ENCODE measurements at places on chromosomes 5 and 9.

DNA sequence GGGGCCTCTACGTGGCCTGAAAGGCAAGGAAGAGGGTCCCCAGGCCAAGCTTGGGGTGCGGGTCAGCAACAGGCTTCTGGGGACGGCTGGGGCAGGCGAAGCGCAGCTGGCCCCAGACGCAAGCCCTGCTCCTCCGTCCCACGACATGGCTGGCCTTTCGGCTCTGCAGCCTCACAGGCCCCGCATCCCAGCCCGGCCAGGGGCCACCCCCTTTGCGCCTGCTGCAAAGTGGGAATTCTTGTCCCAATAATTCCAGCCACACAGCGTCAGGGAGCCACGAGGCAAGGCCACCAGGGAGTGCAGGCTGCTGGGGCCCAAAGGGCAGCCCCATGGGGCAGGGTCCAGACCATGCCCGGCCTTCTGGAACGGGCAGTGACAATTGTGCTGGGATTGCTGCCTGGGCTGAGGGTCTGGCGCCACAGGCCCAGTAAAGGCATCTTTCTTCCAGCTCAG, 1.1 kb upstream of the ENTPD2 start:
- no peak for DNase-seq

GRCh38 chr9:137461663-137462395, 2.7 kb upstream of the NSMF start:
- DNase-seq: peak; percentile 72

DNA sequence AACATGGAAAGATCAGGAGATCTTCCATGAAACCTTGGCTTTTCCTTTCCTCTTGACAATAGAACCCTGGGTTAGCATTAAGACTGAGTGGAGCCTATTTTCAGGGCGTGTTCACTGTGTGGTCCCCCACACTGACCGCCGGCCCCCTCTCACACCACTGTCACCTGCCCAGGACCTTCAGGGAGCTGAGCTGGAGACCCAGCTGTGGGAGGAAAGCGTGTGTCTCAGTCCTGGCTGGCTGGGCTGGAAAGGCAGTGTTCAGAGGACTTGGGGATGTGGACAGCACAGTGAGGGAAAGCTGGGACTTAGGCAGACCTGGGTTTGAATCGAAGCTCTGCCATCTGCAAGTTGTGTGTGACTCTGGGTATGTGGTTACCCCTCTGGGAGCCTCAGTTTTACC, 268.1 kb downstream of the NSG2 start:
- no peak for DNase-seq

GRCh38 chr9:119368681-119369581, at the start of gene BRINP1:
Gene BRINP1 (minus strand): TSS chr9:119369435. CDS start chr9:119313355, 56,080 bp downstream.
- DNase-seq: no peak

DNA sequence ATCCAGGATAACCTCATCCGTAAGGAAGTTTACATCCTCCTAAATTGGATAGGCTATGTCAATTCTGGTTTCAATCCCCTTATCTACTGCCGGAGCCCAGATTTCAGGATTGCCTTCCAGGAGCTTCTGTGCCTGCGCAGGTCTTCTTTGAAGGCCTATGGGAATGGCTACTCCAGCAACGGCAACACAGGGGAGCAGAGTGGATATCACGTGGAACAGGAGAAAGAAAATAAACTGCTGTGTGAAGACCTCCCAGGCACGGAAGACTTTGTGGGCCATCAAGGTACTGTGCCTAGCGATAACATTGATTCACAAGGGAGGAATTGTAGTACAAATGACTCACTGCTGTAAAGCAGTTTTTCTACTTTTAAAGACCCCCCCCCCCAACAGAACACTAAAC, 1.3 kb downstream of the ADRB2 start:
- DNase-seq: no peak

- DNase-seq: no peak
These were observed 15.3 kb downstream of the MYMK start for GRCh38 chr9:133509179-133510083.

GRCh38 chr9:87717456-87717855, 8.5 kb upstream of the CTSL start:
- DNase-seq: no peak

GRCh38 chr5:132205385-132206125, 22.1 kb downstream of the P4HA2 start:
- DNase-seq: no peak

DNA sequence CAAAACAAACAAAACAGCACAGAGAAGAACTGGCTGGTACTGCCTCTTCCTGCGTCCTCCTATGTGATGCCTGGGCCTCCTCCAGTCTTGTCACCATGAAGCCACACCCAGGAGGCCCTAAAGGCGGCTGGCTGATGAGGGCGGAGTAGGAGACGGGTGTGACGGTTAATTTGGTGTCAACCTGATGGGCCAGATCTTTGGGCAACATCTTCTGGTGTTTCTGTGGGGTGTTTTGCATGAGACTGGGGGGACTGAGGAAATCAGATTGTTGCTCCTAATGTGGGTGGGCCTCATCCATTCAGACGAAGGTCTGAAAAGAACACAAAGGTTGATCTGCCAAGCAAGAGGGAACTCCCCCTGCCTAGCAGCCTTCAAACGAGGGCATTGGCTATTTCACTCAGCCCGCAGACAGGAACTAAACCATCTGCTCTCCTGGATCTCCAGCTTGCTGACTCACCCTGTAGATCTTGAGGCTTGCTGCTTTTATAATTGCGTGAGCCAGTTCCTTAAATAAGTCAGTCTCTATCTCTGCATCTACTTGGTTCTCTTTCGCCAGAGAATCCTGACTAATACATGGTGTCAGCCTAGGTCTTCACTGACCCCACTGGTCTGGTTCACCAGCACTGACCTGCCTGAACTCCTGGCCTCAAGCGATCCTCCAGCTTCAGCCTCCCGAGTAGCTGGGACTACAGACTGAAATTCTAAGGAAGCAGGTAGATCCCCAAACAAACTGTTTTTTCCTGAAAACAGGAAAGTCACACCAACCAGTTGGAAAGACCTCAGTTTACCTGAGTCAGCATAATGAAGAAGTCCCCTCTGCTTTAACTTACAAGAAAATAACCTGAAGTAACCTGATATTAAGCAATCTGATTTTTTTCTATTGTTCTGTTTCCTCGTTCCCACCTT, 12.8 kb upstream of the ZFP62 start:
- no peak for DNase-seq

DNA sequence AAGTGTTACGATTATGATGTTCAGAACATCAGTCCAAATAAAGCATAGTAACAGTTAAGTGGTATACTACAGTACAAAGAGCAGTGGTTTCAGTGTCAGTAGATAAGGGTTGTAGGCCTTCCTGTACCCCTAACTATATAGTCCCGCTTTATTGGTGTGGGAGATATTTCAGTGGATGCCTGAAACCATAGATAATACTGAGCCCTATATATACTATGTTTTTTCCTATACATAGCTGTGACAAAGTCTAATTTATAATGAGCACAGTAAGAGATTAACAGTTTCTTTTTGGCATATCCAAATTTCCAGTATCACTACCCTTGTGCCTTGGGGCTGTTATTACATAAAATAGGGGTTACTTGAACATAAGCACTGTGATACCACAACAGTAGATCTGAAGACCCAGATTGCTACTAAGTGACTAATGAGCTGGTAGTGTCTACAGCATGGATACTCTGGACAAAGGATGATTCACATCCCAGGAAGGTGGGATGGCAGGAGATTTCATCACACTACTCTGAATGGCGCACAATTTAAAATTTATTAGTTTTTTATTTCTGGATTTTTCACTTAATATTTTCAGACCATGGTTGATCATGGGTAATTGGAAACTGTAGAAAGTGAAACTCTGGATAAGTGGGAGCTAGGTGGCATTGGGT, 119.3 kb downstream of the RPS23 start:
- no peak for DNase-seq

DNA sequence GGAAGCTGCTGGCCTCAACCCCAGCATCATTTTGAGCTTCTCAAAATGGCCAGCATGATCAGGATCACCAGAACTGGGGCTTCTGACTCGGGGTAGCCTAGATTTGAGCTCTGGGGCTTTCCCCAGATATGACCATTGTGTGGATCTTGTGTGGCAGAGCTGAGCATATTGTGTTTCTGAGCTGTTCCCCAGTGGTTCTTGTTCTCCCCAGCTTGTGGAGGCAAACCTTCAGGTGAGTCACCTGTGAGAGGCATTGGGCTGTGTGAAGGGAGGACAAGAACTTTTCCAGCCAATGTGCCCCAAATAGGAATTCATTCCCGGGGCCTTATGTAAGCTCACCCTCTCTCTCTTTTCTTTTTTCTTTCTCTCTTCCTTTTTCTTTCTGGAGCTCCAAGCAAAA, 80.7 kb upstream of the PITX1 start:
- no peak for DNase-seq

DNA sequence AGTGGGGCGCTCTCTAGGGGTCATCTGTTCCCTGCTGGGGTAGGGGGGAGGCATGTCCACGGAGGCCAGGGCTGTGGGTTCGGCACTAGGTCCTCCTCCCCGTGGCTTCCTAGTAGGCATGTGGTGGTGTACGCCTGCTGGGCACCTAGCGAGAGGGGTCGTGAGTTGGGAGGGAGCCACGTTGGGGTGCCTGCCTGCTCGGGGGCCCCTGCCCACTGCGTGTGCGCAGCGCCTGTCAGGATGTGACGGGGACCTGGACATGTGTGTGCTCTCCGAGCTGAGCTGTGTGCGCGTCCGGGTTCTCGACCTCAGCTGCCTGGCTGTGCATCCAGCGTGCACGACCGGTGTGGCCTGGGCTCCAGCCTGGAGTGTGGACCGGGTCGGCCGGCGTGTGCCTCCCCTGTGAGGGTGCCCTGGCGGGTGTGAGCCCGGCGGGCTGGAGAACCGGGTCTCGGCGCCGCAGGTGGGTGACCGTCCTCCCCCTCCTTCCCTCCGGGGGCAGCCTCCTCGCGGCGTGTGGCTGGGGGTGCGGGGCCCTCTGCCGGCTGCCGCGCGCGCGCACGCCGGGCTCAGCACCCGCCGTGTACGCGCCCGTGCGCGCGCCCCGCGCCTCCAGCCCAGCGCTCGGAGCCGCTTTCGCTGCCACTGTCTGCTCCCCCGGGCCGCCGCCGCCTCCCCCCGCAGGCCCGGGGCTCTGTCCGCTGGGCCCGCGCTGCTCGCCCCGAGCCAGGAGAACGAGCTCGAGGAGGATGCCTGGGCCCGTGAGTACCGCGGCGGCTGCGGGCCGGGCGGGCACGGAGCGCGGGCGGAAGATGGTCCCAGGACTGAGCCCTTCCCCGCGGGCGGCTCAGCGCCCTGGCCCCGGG, at the start of gene PRR7:
Gene PRR7 (plus strand): TSS at position 615 of the 866 bp plus-strand sequence. CDS start 8,254 bp downstream, outside the sequence.
- peak; percentile 55 for DNase-seq

DNA sequence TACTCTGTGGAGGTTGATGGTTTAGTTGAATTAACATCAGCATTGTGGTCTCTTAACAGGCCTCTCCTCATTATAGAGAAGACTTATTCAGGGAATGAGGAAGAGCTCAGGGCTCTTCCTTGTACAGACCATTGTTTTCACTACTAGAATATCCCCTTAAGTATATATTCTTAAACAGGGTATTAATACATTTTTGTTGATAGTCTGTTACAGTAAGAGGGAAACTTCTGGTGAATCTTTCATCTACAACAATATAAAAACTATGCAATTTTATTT, 330.7 kb downstream of the ADGRV1 start:
- DNase-seq: no peak

- DNase-seq: no peak
These were observed 399 bp upstream of the FBN2 start for GRCh38 chr5:128538250-128539037.

DNA sequence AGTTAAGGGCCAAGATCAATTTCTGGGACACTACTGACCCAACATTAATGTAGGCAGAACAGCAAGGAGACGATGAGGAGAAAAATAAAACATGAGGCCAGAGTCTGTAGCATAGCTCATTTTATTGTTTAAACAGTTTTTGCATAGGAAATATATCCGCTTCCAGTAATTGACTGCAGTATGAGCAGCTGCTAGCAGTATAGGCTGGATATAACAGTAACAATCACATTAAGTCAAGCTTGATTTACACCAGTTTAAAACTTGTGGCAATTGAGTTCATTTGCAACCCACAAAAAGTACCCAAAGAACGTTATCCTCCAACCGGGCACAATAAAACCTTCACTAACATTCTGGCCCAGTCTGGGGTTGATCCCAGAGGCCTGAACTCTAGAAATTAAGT, 232.2 kb downstream of the NFIB start:
- DNase-seq: no peak

GRCh38 chr9:91732187-91733005, 217.6 kb downstream of the ROR2 start:
- DNase-seq: no peak

- DNase-seq: no peak
These were observed 186.0 kb downstream of the PAX5 start for GRCh38 chr9:36847781-36848673.

DNA sequence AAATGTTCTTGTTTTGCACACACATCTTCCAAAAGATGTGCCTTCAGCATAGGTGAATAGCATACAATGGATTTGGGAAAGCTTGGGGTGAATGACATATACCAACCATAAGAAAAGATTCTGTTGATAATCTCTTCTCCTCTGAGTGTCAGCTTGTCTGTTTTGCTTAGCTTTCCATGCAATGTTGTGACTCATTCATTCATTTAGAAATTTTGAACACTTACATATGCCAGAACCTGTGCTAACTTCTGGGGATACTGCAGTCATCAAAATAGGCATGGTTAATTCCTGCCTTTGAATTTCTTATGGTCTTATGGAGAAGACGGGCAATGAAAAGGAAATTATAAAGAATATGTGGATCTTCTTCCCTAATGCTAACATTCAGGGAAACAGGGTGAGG, 14.1 kb downstream of the ADRB2 start:
- DNase-seq: no peak

GRCh38 chr5:168681556-168682183, 102.5 kb upstream of the PANK3 start:
- no peak for DNase-seq

GRCh38 chr9:18061856-18062255, 412.1 kb upstream of the ADAMTSL1 start:
- DNase-seq: no peak

- no peak for DNase-seq
These were observed 118.2 kb downstream of the SEC61B start for GRCh38 chr9:99340281-99340680.

GRCh38 chr5:98513380-98513779, 260.1 kb upstream of the RGMB start:
- DNase-seq: no peak

DNA sequence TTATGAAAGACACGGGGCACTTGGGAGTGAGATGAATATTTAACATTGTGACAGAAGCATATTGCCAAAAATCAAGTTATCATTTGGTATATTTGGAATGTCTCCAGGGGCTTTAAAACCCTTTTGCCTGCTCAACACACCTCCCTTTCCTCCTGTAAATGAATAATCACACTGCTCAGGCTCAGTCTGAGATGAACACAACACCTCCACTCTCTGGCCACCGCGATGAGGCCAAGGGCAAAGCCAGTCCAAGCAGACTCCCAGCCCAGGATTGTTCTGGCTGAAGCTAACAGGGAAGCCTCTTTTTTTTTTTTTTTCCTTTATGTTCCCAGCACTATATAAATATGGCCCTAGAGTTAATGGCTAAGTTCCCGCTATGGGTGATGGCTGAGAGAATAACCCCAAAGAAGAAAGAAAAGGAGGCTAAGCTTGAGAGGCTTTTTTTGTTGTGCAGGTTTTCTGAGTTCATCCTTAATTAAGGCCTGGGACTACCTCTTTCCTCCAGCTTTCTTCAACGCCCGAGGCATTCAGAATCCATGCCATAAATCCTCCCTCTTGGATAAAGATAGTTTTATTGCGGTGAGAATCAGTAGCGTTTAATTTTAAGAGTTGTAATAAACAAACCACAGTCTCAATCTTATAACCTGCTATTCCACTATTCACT, 10.5 kb upstream of the ERAP1 start:
- no peak for DNase-seq

- DNase-seq: no peak
These were observed 32.1 kb upstream of the RNF130 start for GRCh38 chr5:180103487-180104167.

Measured in stimulated activated CD4-positive, alpha-beta T cell treated with anti-CD3 and anti-CD28 coated beads, Interleukin-12 subunit alpha, Interleukin-12 subunit beta, amount 100 ng/mL, for 24 hours (primary cell).